Stimulated activated CD4-positive, alpha-beta T cell treated with anti-CD3 and anti-CD28 coated beads, Interleukin-12 subunit alpha, Interleukin-12 subunit beta, amount 100 ng/mL, for 48 hours (primary cell): ENCODE measurements at places on chromosomes 7 and 10.

DNA sequence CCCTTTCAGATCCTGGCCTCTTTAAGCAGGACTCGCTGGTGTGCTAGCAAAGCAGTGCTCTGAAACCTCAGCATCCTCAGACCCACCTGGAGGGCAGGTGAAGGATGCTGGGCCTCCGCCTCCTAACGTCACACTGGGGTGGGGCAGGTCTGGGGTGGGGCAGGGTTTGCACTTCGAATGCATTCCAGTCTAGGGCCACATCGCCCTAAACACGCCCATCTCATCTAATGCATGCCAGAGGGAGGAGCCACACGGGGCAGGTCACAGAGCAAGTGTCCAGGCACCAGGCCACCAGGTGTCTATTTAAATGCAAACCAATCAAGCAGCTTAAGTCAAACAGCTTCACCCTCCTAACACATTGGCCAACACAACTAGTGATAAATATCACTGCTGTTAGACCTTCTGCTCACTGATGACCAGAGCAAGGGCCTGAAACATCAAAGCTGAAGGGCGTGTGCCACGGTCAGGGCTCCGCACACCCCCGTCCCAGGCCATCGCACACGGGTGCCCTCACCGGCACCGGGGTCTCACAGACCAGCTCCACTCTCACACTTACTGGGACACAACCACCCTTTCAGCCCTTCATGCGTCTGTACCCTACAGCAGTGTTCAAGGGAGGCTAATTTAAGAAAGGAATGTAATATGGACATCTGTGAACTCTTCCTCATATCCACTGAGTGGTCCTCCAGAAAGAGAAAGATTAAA is 47.1 kb downstream of the DIP2C start:
- DNase-seq: no peak

DNA sequence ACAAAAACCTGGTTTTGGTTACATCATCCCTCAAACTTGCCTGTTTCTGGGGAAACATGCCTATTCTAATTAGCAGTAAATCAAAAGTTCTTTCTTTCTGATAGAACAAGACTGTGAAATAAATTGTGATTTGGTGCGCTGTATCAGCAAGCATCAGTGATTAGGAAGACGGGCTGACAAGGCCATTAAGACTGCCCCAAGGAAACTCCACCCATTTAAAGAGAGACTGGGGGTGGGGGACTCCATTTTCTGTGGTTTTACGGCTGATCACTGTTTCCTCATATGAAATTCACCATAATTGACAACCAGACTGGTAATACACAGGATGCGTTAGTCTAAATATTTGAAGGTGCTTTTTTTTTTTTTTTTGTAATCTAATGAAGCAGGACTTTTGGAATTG is 68.7 kb downstream of the MBL2 start:
- no peak for DNase-seq

DNA sequence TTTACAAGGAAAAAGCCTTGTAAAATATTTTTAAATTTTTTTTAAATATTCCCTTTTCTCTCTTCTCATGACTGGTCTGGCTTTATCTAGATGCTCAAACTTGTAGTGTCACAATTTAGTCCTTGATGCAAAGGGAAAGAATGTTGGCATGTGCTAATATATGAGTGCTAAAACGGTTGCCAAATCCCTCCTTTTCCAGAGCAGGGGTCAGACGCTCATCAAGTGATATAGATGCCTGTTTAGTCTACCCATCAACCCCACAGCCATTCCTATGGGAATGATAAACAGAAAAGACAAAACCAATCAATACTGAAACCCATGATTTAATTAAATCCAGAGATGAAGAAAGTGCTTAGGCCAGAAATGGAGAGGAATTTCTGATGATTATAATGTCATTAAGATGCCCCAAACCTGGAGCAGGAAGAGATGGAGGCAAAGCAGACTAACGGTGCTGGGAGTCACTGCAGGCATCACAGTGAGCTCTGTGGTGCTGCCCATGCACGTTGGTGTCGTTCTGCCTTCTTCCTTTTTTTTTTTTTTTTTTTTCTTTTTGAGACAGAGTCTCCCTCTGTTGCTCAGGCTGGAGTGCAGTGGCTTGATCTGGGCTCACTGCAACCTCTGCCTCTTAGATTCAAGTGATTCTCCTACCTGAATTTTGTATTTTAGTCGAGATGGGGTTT is 210.1 kb upstream of the STK17A start:
- no peak for DNase-seq

GRCh38 chr10:94687625-94688248 is 4.2 kb downstream of the CYP2C18 start:
- DNase-seq: no peak

GRCh38 chr10:128172756-128173155 is 46.5 kb upstream of the MKI67 start:
- no peak for DNase-seq

DNA sequence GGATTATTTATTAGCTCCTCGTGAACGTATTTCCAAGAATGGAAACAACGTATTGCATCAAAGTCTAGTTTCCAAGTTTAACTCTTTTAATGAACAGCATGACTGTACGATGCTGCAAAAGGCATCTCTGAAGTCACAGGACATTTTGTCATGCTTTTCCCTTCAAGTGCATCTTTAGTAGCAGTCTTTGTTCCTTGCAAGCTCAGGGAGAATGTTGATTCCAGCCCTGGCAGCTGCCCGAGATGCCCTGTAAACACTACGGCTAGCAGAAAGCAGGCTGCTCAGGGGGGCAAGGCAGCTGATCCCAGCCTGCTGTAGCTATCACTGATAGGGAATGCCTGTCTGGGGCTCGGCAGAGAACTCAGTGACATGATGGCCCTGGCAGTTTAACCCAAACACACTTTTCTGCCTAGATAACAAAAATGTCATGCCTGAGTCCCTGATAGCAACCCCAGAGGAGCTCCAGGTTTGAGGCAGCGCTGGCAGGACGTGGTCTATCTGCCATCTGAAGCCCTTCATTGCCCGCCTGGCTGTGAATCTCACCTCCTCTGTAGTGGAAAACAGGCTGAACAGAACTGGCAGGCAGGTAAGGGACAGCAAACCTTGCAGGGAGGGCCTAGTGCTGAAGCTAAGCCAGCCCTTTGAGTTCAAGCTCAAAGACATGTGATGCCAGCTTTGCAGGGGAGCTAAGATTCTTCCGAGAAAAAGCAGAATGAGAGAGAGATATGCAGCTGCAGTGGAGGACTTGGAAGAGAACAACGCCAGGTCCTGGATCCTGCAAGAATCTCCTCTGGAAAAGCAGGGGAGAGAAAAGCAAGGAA is 264.6 kb downstream of the SNX10 start:
- no peak for DNase-seq
